Adrenal gland (tissue), 19 donors: ENCODE measurements at places on chromosomes 7 and 10.

DNA sequence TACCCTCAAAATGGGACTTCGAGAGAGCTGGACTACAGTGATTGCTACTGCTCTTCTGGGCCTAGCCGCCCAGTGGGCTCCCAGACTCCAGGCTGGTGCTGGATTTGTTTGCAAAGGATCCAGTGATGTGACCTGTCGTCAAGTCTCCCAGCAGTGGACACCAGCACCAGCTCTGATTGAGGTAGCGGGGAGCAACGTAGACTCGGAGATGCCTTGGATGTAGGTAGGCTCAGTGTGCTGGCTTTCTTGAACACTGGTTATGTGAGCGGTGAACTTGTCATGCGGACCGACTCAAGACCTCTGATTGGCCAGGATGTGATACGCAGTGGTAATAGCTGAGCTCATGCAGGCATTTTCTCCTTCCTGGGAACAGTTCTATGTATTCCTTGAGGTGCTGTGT, 19.4 kb downstream of the AKR1C2 start:
- no peak for DNase-seq

- no peak for DNase-seq
Measured at GRCh38 chr7:148456351-148456750, 134.2 kb upstream of the C7orf33 start.

- no peak for DNase-seq
Measured at GRCh38 chr7:149456506-149457421, 4.1 kb downstream of the ZNF777 start.

DNA sequence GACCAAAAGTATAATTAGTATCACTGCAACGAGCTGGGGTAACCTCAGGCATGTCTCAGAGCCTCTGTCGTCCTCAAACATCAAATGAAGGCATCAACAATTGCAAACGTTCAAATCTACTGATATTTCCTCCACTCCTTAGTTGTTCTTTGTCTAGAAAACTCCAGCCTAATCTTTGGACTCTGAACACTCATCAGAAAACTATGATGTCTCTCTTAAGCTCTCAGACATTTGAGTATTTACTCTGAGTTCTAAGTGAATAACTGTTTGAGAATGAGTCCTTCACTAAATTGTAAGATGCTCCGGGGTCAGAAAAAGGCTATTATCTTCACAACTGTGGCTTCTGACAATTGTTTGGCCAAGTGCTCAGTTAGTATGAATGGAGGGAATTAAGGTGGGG, 536.4 kb downstream of the NRG3 start:
- no peak for DNase-seq

DNA sequence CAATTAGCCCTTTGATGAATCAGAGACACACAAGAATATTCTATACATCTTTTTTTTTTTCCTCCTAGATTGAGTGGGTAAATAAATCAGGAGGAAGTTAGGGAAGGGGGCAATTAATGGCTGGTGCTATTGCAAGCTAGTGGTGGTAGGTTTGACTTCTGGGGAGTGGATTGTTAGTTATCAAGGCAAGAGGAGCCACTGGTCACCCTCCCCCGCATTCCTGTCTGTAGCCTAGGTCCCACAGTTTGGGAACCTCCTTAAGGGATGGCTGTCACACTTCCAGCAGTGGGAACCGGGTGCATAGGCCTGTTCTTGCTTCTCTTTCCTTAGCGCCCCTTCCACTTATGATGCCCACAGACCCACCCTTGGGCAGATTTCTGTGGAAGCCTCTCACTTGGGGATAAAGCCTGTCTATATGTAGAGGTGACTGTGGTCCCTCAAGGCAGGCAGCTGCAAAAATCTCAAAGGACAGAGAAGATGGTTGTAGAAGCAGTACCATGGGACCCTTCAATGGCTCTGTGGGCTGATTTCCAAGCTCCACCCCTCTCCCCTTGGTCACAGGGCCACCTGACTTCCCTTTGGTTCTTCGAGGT, 2.3 kb upstream of the ADCK2 start:
- DNase-seq = no peak

DNA sequence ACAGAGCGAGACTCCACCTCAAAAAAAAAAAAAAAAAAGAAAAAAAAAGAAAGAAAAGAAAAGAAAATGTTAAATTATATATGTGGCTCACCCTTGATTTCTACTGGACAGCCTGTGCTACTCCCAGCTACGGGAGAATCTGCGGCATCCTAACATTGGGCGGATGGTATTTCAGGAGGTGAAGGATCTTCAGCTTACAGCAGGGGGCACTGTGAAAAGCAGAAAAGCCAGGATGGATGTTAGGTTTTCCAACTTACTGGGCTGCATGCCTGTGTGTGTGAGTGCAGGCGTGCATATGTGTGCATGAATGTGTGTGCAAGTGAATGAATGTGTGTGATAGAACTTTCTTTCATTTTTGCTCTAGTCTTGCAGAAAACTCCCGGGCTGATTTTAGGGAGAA, 1066.5 kb downstream of the TYW1 start:
- DNase-seq = no peak

GRCh38 chr10:125557801-125558505, 125.0 kb downstream of the TEX36 start:
- no peak for DNase-seq

DNA sequence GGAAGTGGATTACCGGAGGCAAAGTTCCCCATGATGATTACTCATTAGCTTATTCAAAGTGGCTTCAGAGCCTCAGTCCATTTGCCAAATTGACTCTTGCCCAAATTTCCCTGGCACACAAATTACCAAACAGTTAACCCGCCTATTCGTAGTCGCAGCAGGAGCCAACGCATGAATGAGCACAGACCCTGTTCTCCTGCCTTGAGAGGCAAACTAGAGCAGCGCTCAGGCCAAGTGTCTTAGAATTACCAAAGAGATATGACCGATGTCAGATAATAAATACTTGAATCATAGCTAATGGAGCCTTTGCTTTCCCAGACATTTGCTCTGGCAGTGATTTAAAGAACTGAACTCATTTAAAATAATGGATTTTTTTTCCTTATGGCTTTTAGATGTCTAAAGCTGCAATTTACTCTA, 64.9 kb downstream of the CTTNBP2 start:
- DNase-seq = peak; percentile 35

GRCh38 chr7:33444511-33444910, 315.1 kb downstream of the BBS9 start:
- peak; percentile 38 for DNase-seq

- no peak for DNase-seq
Measured at GRCh38 chr7:12943781-12944180, 256.3 kb downstream of the ARL4A start.

GRCh38 chr7:100896732-100897608, 1.3 kb upstream of the ACHE start:
- DNase-seq = no peak

DNA sequence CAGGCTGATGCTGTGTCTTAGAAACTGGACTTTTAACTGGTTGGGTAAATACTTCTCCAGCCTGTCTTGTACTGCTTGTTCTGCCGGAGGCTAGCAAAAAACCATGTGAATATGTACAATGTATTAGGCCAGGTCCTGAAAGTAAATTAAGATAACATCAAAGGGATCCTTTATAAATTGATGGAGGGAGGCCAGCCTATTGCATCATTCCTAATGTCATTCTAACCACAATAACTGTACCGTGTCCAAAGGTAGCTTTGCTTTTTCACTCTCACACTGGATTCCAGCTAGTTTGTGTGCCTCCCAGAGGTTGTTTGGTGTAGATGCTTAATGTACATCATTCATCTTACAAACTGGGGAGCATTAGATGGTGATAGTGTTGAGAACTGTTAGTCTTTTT, 91.2 kb upstream of the SEM1 start:
- peak; percentile 48 for DNase-seq

DNA sequence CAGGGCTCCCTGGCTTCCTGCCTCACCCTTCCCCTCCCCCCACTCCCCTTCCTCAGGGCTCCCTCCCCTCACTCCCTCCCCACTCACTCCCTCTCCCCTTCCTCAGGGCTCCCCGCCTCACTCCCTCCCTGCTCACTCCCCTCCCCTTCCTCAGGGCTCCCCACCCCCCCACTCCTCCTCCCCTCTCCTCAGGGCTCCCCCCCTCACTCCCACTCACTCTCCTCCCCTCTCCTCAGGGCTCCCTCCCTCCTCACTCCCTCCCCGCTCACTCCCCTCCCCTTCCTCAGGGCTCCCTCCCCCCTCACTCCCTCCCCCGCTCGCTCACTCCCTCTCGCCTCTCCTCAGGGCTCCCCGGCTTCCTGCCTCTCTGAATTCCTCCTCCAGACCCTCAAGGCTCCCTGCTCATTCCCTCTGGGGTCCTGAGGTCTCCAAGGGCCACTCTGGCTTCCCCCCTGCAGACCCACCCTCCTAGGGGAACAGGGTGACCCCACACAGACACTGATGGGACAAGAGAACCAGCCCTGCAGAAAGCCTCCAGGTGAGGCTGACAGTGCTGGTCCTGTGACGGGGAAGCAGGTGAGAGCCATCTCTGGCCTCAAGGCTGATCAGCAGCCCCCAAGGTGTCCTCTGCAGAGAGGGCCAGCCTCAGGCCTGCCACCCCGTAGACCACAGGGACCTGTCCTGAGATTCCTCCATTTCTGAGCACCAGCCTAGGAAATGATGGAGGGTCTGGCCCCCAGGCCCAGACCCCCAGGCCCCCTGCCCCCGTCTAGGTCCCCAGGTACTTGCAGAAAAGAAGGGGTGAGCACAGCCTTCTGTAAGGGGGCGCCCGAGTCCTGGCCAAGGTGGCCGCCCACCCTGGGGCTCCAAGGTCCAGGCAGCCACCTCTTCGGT, 47.2 kb downstream of the PWWP2B start:
- DNase-seq = no peak
